ENCODE measurements at places on chromosomes 6 and 20.

DNA sequence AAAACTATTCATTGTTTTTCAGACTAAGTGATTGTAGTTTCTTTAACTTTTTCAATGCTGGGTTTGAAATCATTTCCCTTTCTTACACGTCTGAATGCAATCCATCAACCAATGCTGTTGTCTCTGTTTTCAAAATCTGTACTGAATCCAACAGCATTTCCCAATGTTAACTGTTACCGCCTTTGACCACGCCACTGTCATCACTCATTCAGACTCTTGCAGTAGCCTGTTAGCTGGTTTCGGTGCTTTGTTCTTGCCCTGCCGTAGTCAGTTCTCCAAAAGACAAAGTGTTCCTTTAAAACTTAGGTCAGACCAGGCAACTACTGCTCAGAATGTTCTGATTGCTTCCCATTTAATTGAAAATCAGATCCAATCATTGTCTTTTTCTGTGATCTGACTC is 131.3 kb downstream of the PLCB4 start:
- DNase-seq, result no peak

- DNase-seq, result no peak
Measured at GRCh38 chr6:153143200-153143599, 12.1 kb upstream of the RGS17 start.

DNA sequence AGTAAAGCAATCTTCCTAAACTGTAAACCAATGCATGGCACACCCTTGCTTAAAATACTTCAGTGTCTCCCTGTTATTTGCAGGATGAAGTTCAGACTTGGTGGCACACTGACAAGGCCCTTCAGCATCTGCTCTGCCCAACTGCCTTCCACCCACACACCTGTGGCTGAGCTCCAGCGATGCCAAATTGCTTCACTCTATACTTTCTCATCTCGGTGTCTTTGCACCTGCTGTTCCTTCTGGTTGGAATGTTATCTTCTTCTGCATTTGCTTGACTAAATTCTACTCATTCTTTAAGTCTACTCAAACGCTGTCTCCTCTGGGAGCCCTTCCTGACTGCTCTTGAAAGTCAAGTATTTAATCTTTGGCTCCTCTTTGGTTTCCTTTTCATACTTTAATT is 100.1 kb upstream of the SUPT3H start:
- DNase-seq, result no peak

- no peak for DNase-seq
Measured at GRCh38 chr6:37850260-37850659, 30.7 kb downstream of the ZFAND3 start.

DNA sequence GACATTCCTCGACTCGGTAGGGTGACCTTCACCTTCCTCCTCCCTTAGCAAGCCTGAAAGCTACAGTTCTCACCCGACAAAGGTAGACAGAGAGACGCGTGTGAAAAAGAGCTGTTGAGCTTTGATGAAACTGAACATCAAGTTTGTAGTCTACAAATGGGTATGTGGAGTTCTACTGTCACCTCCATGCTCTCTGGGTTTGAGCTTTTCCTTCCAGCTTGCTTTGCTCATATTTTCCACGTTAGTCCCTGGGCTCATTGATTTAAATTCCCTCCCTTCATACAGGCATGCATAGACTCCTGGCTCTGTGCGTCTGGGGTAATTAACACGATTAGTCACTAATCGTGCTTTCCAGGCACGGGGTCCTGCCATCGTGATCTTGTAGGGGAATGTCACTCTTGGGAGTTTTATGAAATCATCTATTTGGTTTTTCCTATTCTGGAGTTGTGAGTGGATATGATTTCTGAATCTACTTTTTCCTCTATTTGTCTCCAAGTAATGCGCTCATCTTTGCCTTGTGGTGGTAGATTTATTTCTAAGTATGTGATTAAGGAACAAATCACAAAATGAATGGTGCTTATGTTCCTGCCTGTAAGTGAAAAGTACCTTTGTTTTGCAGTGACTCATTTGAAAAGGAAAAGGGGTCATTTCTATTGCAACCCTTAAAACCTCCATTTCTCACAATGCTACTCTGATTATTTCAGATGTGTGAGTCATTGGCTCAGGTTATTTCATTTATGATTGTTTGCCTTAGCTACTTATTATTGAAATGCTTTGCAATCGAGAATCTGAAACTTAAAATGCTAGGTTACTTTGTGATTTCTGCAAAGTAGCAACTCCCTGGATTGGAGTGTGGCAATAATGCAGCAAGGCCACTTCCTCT is 154.6 kb downstream of the ZDHHC14 start:
- DNase-seq, result no peak

DNA sequence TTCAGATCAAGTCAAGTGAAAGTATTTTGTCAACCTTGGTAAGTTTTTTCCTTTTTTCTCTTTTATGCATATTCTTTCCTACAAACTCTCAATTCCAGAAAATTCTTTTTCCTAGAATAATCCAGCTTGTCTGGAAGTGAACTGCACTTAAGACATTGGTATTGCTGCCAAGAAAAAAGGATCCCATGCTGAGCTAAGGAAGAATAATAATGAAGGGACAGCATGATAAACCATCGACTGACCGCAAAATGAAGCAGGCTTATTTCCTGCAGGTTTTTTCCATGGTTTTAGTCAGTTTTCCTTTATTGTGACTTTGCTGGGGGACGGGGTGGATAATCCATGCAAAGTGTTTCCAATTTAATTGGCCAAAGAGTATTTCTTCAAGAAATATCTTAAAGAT is 857.6 kb upstream of the SLC35B3 start:
- DNase-seq, result no peak

DNA sequence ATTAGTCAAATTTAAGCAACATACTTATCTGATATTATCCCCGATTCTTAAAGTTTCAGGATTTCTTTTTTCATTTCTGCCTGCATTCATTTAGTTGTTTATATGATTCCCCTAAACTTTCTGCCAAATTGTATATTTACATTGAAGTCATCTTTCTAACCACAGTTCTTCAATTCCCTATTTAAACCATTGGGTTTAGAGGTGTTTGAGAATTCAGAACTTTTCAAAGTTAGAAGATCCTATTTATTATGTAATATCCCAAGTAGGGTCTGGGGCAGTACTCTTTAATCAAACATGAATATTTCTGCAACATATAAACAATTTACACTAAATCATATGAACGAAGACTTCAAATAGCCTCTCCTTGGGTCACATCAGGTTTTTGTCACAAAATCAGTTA is 52.9 kb downstream of the KLHL31 start:
- DNase-seq, result no peak

DNA sequence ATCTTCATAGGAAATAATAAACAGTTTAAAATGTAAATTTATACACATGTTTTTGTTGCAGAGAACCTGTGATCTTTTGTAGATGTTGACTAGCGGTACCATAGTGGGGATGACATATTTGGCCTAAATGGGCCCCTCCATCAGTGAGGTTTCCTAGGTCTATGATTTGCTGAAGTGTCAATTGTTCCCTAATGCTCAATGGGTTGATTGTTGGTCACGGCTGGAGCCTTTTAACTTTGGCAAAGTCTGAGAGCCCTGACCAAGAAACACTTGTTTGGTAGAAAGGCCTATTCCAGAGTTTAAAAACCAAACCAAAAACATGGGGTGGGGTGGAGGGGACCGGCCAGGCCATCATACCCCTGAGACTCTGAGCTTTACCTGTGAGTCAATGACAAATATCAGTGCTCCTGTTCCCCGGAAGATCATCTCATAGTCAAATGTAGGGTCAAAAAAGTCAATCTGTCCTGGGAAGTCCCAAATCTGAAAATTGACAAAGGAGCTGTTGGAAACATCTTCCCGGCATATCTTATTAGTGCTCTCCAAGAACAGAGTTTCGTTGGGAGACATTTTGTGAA is 25.1 kb downstream of the RRAGD start:
- no peak for DNase-seq

DNA sequence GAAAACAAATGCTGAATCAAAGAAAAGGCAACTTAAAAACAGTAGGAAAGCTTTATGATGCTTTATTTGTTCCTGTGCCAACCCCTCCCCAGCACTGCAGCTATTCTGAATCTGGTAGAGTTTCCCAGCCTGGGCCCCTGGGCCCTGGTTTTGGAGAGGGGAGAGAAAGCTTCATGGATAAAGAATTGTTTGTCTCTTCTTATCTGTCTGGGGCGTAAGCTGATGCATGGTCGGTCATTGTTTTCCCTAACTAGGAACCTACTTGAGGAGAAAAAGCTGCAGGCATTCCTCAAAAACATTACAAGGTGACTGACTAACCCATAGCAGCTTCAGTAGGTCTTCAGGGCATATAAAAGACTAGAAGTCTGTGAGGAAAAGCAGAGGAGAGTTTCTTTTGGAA is 758.1 kb upstream of the EPHA7 start:
- DNase-seq, result no peak

DNA sequence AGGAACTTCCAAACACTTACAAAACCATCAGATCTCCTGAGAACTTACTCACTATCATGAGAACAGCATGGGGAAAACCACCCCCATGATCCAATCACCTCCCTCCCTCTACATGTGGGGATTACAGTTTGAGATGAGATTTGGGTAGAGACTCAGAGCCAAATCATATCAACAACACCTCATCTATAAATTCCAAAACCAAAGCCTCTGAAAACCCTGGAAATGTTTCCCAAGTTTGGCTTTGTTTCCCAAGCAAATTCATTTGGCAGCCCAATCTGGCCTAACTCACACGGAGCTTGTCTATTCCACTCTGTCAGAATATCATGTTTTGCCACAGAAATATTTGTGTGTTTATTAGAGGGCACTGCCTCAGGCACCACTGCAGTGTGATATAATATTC is 142.6 kb downstream of the COL9A1 start:
- DNase-seq, result no peak

DNA sequence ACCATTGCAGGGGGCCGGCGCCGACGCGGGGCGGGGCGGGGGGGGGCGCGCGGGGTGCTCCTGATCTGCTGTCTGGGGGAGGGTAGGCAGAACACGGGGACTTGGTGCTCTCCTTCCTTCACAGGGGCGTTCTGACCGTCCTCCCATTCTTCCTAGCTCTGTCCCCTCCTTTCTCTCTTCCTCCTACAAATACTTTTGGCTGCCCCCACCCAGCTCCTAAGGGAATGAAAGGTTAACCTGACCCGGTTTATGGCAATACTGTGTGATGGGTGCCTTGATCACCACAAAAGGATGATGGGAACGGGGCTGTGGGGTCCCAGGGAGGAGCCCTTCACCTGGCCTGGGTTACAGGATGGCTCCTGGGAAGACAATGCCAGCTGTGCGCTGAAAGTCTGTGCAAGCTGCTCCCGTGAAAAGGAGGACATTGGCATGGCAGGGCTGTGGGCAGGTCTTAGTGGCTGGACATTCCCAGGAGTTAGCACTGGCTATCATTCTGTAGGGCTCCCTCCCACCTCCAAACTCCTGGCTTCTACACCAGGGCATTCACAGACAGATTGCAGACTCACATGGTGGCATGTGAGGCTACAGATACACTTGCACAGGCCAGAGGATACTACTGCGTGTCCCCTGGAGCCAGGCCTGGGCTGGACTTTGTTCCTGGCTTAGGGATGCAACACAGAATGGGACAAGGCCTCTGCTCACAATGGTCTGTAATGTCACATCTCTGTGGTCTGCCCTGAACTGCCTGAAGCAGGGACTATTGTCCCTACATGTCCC is 1.9 kb upstream of the TPD52L2 start:
- DNase-seq, result no peak

DNA sequence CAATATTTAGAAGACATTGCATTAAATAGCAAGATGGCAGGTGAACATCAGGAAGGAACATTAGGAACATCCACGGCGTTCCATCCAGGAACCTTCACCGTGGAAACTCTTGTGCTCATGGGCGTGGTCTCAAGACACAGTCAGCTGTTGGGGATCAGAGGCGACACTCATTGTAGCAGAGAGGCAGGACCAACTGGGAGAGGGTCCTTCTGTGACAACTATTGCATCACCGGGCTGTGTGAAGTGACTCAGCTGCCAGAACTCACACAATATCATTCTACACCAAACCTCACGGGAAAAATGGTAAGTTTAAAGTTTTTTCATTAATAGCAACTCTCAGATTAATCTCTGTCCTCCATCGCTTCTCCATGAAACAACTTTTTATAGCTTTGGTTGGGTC is 334.8 kb upstream of the SULF2 start:
- DNase-seq, result no peak

- no peak for DNase-seq
Measured at GRCh38 chr20:10218536-10219451, at the start of gene SNAP25. TSS of gene SNAP25 (plus strand) at chr20:10218830. CDS start at chr20:10275492, 56,662 bp downstream.

DNA sequence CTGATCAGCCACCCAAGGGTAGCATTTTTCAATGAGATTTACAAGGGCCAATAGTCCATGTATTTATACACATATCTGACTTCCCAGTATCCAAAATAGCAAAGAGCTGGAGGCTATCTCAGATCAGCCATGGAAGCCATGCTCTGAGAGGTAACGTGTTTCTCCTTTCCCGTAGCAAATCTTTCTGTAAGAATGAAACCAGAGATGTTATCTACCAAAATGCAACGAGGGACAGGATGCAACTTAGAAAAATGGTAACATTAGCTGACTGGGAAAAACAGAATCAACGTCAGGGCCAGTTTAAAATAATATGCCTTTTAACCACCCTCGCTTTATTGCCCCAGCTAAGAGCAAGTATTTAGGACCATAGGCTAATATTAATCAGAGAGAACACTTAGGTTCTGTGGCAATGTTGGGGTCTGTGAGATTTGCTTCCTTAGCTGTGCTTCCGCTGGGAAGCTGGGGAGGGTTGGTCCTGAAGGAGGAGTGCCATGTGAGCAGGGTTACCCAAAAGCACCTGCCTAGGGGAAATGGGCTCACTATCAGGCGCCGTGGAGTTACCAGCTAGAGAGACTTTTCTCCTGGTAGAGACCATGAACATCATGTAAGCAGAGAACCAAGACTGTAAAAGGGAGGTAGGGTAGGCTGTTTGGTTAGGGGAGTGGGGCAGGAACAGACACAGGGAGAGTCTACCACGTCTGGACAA is 1.2 kb downstream of the ZNF831 start:
- no peak for DNase-seq

DNA sequence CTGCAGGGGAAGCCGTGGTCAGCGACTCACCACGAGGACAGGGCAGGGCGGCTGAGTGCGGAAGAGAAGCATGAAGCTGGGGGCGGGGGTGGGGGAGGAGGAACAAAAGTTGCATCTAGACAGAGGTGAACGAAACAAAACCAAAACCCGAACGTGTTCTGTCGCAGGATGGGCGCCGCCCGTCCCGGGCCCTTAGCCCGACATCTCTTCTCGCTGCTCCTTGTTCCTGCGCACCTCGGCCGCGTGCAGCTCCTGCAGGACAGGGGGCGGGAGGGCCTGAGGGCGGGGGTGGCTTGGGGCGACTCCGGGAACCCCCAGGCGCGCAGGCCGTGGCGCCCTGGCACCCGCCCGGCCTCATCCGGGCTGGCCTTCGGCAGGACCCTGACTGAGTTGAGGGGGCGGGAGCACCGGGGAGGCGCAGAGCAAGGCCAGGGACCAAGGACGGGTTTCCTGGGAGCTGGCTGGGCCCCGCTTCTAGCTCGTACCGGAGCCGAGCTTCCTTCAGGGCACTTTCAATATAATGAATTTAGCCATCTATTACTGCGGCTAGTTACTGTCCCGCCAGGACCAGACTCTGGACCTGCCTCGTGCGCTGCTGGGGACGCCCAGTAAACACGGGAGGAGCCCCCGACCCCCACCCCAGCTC is 12.0 kb downstream of the STMN3 start:
- no peak for DNase-seq

All from stimulated activated CD8-positive, alpha-beta memory T cell treated with anti-CD3 and anti-CD28 coated beads, Interleukin-7, amount 100 ng/mL, for 4 hours (primary cell).